Peyer's patch (tissue), 4 donors: ENCODE measurements at places on chromosomes 1 and 21. TPM values are rescaled to one million over a fixed set of nuclear protein-coding genes. Genes with fewer than 3 reads are reported as not detected.

Gene IL10
- total RNA-seq, result 0.85 TPM

Gene CD1E
- total RNA-seq, result not detected

Gene ABL2
- total RNA-seq, result 25.6 TPM

DNA sequence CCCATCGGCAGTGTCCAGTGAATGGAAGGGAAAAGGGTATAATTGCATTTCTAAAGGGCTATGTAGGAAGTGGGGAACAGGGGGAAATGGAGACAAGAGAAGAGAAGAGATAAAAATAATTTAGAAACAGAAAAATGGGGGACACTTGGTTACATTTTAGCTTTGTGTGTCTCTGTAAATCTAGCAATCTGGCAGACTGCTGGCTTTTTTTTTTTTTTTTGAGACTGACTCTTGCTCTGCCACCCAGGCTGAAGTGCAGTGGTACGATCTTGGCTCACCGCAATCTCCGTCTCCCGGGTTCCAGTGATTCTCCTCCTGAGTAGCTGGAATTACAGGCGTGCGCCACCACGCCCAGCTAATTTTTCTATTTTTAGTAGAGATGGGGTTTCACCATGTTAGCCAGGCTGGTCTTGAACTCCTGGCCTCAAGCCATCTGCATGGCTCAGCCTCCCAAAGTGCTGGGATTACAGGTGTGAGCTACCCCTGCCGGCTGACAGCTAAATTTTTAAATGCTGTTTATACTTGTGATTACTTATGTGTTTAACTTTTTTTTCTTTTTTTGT is 53.4 kb downstream of the AGPAT3 start:
- H3K4me3 ChIP-seq, result no peak overlapping the region
- H3K4me1 ChIP-seq, result peaks cover 8% of the 10 kb centered on the region
- no peaks in the 10 kb centered on the region for H3K36me3 ChIP-seq

GRCh38 chr1:163672976-163673758 is 351.4 kb downstream of the NUF2 start:
- H3K36me3 ChIP-seq, result no peaks in the 10 kb centered on the region
- no peaks in the 10 kb centered on the region for H3K4me1 ChIP-seq
- no peaks in the 10 kb centered on the region for H3K27me3 ChIP-seq
- DNase-seq, result no peak
- no peak overlapping the region for H3K27ac ChIP-seq

DNA sequence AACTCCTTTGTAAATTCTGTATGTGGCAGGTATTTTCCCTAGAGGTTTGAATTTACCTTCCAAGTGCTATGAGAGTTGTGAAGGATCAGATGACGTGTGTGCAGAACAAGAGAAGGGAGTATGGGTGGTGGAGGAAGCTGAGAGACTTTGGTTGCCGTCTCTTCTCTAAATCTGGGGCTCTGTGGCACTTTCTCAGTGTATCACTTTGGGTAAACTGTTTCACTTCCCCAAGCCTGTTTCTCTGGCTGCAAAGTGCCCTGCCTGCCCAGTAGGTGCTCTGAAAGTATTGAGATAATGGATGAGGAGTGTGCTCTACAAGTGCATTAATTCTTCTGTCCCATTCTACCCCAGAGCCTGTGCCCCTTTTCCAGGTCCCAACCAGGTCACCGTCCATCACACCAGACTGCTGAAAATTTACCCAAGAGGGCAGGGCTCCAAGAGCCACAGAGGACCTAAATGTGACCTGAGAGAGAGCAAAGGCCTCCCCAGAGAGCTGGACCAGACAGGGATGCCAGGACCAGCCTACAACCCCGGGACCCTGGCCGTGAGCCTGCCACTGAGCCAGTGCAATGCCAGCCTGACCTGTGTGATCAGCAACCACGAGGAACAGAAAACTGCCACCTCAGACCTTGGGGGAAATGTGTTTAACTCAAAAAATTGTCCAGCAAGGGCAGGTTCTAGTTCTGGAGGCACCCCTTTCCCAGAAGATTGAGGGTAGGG is 131.6 kb upstream of the ETV3 start:
- H3K27me3 ChIP-seq, result no peaks in the 10 kb centered on the region
- H3K4me3 ChIP-seq, result no peak overlapping the region
- no peak overlapping the region for H3K27ac ChIP-seq
- H3K4me1 ChIP-seq, result no peaks in the 10 kb centered on the region
- DNase-seq, result peak; percentile 28

- no peaks in the 10 kb centered on the region for H3K36me3 ChIP-seq
- no peak for DNase-seq
- no peak overlapping the region for H3K4me3 ChIP-seq
- H3K4me1 ChIP-seq, result peaks cover 6% of the 10 kb centered on the region
- no peak overlapping the region for H3K27ac ChIP-seq
- H3K27me3 ChIP-seq, result no peaks in the 10 kb centered on the region
Measured at GRCh38 chr1:175158170-175158591, 34.4 kb downstream of the KIAA0040 start.

GRCh38 chr1:82690411-82690810 is 889.7 kb downstream of the ADGRL2 start:
- no peaks in the 10 kb centered on the region for H3K4me1 ChIP-seq
- H3K27ac ChIP-seq, result no peak overlapping the region
- H3K4me3 ChIP-seq, result no peak overlapping the region
- DNase-seq, result no peak
- H3K36me3 ChIP-seq, result no peaks in the 10 kb centered on the region

GRCh38 chr1:237542525-237543418 is 347.9 kb downstream of the ZP4 start:
- DNase-seq, result no peak
- H3K27ac ChIP-seq, result no peak overlapping the region
- no peaks in the 10 kb centered on the region for H3K36me3 ChIP-seq
- H3K4me3 ChIP-seq, result no peak overlapping the region
- no peaks in the 10 kb centered on the region for H3K27me3 ChIP-seq

DNA sequence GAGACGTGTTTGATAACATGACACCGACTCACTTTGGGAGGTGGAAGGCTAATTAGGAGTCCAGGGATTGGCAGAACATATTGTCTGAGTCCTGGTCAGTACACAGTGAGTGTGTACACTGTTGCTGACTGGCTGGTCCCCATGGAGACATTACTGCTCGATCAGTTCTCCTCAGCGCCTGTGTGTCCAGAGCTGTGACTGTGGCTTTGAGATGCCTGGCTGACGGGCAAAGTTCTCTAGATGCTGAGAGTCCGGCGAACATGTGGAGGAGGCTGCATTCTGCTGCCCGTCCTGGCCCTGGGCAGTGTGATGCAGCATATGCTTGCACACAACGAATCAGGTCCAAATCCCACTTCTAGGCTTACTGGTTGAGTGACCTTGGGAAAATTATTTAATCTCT is 280.1 kb upstream of the ST6GALNAC5 start:
- no peak overlapping the region for H3K4me3 ChIP-seq
- no peak for DNase-seq

GRCh38 chr1:31505911-31506497 is 70.3 kb upstream of the TINAGL1 start:
- H3K27me3 ChIP-seq, result no peaks in the 10 kb centered on the region
- no peak overlapping the region for H3K4me3 ChIP-seq
- no peaks in the 10 kb centered on the region for H3K36me3 ChIP-seq
- DNase-seq, result no peak
- H3K4me1 ChIP-seq, result no peaks in the 10 kb centered on the region

DNA sequence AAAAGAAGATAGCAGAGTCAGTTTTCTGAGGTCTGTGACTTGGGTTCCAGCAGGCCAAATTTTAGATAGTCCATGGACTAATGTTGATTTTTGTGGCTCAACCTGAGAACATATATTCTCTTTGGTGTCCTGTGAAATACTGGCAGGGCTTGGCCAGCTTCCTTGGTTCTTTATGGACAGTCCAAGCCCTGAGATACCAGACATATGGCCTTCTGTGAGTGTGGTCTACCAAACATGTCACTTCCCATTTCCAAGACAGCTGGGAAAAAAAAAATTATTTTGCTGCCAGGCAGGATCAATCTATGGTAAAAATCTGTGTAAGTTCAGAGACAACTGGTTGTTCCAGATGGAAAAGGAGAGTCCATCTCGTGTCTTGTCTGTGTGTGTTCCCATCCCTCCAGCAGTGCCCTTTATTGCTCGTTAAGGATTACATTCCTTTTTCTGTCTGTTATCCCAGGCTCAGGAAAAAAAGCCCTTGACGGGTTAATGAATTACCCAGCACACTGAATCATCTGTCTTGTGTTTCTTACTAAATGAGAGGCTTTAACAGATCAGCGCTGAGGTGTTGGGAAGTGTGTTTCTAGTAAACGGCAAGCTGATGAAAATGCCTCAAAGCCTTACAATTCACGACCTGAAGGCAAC is 33.4 kb upstream of the XPR1 start:
- H3K27ac ChIP-seq, result peak overlapping the region; percentile 12
- H3K4me3 ChIP-seq, result no peak overlapping the region
- DNase-seq, result no peak
- no peaks in the 10 kb centered on the region for H3K4me1 ChIP-seq
- H3K27me3 ChIP-seq, result no peaks in the 10 kb centered on the region

GRCh38 chr1:29456685-29457435 is 220.5 kb downstream of the PTPRU start:
- DNase-seq, result no peak
- no peak overlapping the region for H3K4me3 ChIP-seq
- no peak overlapping the region for H3K27ac ChIP-seq
- H3K4me1 ChIP-seq, result no peaks in the 10 kb centered on the region
- no peaks in the 10 kb centered on the region for H3K27me3 ChIP-seq
- H3K36me3 ChIP-seq, result no peaks in the 10 kb centered on the region
